Stimulated activated CD4-positive, alpha-beta T cell treated with anti-CD3 and anti-CD28 coated beads, Interleukin-12 subunit alpha, Interleukin-12 subunit beta, amount 100 ng/mL, for 48 hours (primary cell): ENCODE measurements at places on chromosomes 13 and 19.

DNA sequence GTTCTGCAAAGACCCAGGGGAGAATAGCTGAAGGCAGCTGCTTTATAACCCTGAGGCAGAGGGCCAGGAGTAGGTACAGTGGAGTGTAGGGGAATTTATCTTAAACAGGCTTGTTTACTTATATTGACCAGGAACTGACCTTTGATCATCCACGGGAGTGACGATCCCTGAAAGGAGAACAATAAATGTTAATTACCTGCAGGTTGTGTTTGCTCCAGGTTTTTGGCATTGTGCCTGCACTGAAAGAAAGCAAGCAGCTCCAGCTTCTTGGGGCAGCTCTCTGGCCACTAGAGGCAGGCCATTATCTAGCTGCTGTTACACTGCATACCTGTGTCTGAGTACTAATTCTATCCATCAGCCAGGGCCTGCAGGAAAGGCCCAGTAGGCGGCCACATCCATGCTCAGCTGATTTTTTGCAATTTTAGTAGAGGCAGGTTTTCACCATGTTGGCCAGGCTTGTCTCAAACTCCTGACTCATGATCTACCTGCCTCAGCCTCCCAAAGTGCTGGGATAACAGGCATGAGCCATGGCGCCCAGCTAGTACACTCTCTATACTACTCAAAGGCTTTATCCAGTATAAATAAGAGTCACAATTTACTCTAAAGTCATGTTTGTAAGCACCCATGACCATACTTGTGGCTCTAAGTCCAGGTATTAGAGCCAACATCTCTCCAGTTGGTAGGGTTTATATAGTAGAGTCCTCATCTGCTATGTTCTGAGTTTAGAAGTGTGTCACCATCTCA lies 8.5 kb upstream of the ZNF91 start:
- no peak for DNase-seq

GRCh38 chr13:32427852-32428580 lies at the start of gene N4BP2L1:
Gene N4BP2L1 (minus strand): TSS chr13:32428130. CDS start chr13:32428082, 48 bp downstream.
- DNase-seq, result peak; percentile 76

GRCh38 chr13:51997641-51998330 lies 13.5 kb downstream of the ATP7B start:
- no peak for DNase-seq

GRCh38 chr19:1649706-1650649 lies 2.4 kb downstream of the TCF3 start:
- no peak for DNase-seq

- DNase-seq, result no peak
These were observed 66.2 kb upstream of the TM9SF2 start for GRCh38 chr13:99435116-99435515.

- no peak for DNase-seq
These were observed 19.4 kb downstream of the GJA3 start for GRCh38 chr13:20141238-20142022.

DNA sequence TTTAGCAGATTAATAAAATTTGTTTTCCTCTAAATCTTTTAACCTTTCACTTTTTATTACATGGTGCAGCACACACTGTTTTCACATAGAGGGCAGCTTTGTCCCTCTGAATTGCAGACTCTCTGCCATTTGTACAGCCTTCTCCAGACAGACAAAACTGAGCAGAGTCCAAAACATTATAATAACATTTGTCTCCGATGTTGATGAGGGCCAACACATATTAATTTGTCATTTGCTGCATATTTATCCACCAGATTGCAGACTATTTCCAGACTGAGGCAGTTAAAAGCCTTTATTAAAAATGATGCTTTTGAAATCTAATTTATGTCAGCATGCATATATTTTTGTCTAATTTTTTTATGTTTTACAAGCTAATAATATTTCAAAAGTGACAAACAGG lies 1251.9 kb upstream of the SLC10A2 start:
- no peak for DNase-seq

- DNase-seq, result no peak
These were observed 26.2 kb upstream of the NCCRP1 start for GRCh38 chr19:39170386-39171231.

DNA sequence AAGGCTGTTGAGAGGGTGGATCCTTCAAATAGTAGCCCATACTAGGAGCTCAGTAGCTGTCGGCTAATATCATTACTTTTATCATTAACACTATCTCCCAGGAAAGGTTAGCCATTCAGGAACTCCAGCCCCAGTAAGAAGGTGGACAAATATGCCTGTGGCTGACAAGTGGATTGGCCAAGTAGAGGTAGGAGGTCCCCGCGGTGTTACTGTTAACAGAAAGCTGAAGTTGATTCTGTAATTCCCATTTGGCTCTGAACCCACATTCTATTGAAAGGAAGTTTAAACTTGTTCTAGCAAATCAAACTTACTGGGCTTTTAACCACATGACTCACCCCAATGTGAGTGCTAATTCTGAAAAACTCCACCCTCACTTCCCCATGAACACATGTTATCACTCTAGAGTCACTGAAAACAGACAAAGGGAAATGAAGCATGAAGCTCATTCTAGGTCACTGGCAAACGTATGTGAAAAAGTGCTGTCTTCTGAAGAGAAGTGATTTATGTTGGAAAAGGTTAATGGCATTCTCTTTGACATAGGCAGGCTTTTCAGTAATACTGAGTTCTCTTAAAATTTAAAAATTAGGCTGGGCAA lies 273.5 kb downstream of the FGF14 start:
- DNase-seq, result no peak

GRCh38 chr13:31923134-31923763 lies 108.3 kb upstream of the FRY start:
- no peak for DNase-seq

- DNase-seq, result no peak
These were observed 6.3 kb upstream of the ZNF358 start for GRCh38 chr19:7509625-7510024.

DNA sequence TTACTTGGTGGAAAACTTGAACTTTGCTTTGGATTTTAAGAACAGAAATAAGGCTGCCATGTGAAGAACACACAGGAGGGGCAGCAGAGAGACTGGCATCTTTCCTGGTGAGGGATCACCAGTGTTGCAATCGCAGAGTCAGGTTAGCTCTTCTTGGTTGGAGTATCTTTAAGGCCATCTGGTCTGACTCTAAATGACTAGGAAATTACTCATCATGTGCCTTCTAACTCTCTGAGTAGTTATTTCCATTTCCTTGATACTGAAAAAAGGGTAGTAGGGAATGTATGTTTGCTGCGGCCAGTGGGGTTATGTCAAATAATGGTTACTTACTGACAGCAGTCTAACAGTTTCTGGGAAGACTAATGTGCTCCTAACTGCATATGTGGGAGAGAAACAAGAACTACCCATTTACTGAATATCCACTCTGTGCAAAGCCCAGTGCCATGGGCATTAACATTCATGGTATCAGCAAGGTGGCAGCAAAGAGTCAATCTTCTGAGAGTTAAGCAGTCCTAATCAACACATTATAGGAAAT lies 122.1 kb downstream of the COG6 start:
- peak; percentile 42 for DNase-seq

- no peak for DNase-seq
These were observed 516.4 kb upstream of the SPRY2 start for GRCh38 chr13:80857321-80857720.

GRCh38 chr19:35929876-35930275 lies 6.3 kb upstream of the LRFN3 start:
- DNase-seq, result no peak
